ENCODE measurements at places on chromosomes 3 and 15. TPM values are rescaled to one million over a fixed set of nuclear protein-coding genes. Genes with fewer than 3 reads are reported as not detected.

- no peaks in the 10 kb centered on the region for H3K27me3 ChIP-seq
- DNase-seq, result peak; percentile 37
- peaks cover 11% of the 10 kb centered on the region for H3K4me1 ChIP-seq
These were observed 158.7 kb downstream of the GHSR start for GRCh38 chr3:172289583-172289982.

DNA sequence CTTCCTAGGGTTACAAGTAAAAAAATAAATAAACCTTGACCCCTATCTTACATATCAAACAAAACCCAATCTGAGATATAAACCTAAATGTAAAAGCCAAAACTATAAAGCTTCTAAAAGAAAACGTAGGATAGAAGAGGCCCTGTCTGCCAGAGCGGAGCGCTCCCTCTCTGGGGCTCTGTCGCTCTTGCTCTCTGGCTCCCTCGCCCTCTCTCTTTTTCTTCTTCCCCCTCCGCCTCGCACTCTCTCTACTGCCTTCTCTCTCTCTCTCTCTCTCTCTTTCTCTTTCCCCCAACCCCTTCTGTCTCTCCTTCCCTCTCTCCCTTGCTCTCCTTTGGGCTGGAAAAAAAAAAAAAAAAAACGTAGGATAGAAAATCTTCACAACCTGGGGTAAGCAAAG, 21.6 kb downstream of the RYK start:
- H3K27me3 ChIP-seq, result no peaks in the 10 kb centered on the region
- no peak overlapping the region for H3K27ac ChIP-seq
- no peaks in the 10 kb centered on the region for H3K36me3 ChIP-seq
- H3K4me3 ChIP-seq, result no peak overlapping the region
- DNase-seq, result no peak
- H3K4me1 ChIP-seq, result peaks cover 4% of the 10 kb centered on the region

DNA sequence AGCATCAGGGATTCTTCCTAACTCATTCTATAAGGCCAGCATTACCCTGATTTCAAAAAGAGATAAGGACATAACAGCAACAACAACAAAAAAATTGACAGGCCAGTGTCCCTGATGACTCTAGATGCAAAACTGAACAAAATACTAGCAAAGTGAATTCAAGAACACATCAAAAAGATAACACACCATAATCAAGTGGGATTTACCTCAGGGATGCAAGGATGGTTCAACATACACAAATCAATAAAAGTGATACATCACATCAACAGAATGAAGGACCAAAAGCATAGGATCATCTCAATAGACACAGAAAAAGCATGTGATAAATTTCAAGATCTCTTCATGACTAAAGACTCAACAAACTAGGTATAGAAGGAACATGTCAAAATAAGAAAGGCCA, 119.6 kb downstream of the STT3B start:
- DNase-seq, result no peak
- H3K4me3 ChIP-seq, result no peak overlapping the region
- H3K4me1 ChIP-seq, result no peaks in the 10 kb centered on the region
- H3K27ac ChIP-seq, result no peak overlapping the region

GRCh38 chr15:90710436-90711027, 6.6 kb upstream of the BLM start:
- H3K27ac ChIP-seq, result no peak overlapping the region
- H3K27me3 ChIP-seq, result no peaks in the 10 kb centered on the region
- no peak overlapping the region for H3K4me3 ChIP-seq
- H3K36me3 ChIP-seq, result no peaks in the 10 kb centered on the region
- DNase-seq, result no peak
- no peaks in the 10 kb centered on the region for H3K4me1 ChIP-seq

DNA sequence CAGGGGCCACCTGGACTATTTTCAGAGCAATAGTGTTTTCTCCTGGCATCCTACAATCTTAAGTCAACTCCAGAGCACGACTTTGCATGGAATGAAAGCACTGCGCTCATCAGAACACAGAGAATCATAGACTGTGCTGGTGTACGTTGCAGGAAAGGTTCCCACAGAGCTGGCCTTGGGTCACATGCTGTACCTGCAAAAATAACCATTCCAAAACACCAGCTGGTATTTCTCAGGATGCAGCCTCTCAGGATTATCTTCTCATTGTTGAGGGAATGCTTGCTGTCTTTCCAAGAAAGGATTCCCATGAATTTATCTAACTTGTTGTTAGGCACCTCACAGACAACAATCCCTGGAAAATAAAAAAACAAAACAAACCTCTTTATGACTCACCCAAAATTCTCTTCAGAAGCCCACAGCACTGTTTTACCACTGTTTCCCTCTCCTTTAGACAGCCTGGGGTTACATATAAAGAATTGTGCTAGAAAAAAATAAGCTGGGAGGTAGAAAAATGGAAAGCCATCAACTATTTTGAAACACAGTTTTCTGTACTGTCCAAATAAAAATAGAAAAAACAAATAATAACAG, 131.7 kb downstream of the ATP8B4 start:
- H3K4me3 ChIP-seq, result no peak overlapping the region
- no peaks in the 10 kb centered on the region for H3K4me1 ChIP-seq
- no peaks in the 10 kb centered on the region for H3K36me3 ChIP-seq
- DNase-seq, result no peak
- no peak overlapping the region for H3K27ac ChIP-seq

GRCh38 chr3:81472600-81473362, 288.7 kb downstream of the GBE1 start:
- no peak overlapping the region for H3K4me3 ChIP-seq
- H3K36me3 ChIP-seq, result no peaks in the 10 kb centered on the region
- DNase-seq, result no peak
- H3K27me3 ChIP-seq, result peaks cover 2% of the 10 kb centered on the region

DNA sequence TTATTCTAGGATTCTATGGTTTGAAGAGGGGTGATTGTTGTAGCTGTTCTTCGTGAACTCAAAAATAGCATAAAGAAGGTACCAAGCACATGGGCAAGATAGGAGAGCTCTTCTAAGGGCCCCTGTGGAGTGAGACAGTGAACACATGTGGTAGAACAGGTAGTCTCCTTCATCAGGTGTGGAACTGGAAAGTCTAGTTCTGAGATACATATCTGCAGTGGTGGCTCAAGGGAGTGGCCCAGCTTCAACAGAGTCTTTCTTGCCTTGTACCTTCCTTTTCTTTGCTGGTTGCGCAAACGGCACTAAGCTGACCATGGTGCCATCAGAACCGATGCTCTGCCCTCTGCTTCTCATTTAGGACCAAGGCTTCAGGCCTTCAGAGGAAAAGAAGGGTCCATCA, 65.2 kb downstream of the CERS3 start:
- H3K27ac ChIP-seq, result no peak overlapping the region
- no peaks in the 10 kb centered on the region for H3K36me3 ChIP-seq
- H3K27me3 ChIP-seq, result peaks cover 4% of the 10 kb centered on the region
- no peak overlapping the region for H3K4me3 ChIP-seq

GRCh38 chr15:89101302-89102193, 13.3 kb downstream of the ABHD2 start:
- peaks cover 5% of the 10 kb centered on the region for H3K36me3 ChIP-seq
- peaks cover 3% of the 10 kb centered on the region for H3K4me1 ChIP-seq
- no peak overlapping the region for H3K27ac ChIP-seq
- H3K4me3 ChIP-seq, result no peak overlapping the region

DNA sequence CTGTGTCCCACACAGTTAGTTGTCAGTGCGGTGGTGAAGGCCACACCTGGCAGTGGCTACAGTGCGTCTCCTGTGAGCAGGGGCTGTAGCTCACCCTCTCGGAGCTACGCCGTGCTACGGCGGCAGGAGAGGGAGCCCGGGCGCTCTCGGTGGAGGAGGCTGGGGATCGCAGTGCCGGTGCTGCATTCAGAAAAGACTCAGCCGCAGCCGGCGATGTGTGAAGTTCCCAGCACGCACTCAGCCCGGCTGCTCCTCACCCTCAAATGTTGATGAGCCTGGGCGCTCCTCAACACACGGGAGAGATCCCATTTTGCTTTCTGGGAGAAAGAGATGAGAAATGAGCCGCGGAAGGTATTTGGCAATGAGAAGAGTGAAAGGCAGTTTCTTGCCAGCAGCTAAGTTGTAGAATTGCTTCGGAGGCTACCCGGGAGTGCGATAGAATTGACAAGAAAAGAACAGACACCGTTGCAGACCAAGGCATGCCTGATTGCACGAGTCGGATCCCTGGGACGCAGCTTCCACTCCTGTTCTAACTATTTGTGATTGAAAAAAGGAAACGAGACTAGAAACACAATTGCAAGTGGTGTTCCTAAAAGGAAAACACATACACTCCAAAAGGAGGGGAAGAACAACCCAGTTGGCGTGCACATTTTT, at the start of gene UNC13C:
TSS of gene UNC13C (plus strand) at position 189 of the 654 bp plus-strand sequence. CDS start 34,463 bp downstream, outside the sequence.
- H3K4me3 ChIP-seq, result peak within 1 kb of the TSS; percentile 94
- peaks cover 5% of the 10 kb centered on the region for H3K4me1 ChIP-seq
- peak; percentile 73 for DNase-seq

- H3K36me3 ChIP-seq, result no peaks in the 10 kb centered on the region
- no peak overlapping the region for H3K4me3 ChIP-seq
- no peak for DNase-seq
- H3K27me3 ChIP-seq, result no peaks in the 10 kb centered on the region
These were observed 68.9 kb downstream of the PLD1 start for GRCh38 chr3:171741377-171741776.

- DNase-seq, result no peak
- H3K27ac ChIP-seq, result no peak overlapping the region
- peaks cover 4% of the 10 kb centered on the region for H3K4me1 ChIP-seq
- H3K27me3 ChIP-seq, result no peaks in the 10 kb centered on the region
- H3K4me3 ChIP-seq, result no peak overlapping the region
These were observed 61.4 kb downstream of the FRMD4B start for GRCh38 chr3:69324362-69325025.

DNA sequence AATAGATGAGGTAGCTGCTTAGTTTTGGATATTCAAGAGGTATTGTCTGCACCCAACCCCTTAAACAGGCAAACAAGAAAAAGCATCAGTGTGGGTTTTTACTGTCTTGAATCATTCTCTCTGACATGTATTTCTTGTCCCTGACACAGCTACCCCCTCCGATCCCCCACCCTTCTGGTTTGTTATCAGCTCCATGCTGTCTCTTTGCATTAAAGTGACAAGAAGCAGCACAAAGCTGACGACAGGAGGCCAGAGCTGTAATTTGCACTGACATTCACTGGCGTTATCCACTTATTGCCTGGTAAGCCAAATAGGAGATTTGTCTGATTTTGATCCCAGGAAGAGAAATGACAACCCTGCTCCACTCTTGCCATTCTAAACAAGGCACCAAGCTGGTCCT, 83.3 kb upstream of the SNRK start:
- H3K36me3 ChIP-seq, result no peaks in the 10 kb centered on the region
- H3K27ac ChIP-seq, result no peak overlapping the region
- H3K4me3 ChIP-seq, result no peak overlapping the region
- H3K27me3 ChIP-seq, result peaks cover 1% of the 10 kb centered on the region
- H3K4me1 ChIP-seq, result peaks cover 10% of the 10 kb centered on the region

- peaks cover 14% of the 10 kb centered on the region for H3K4me1 ChIP-seq
- no peak overlapping the region for H3K4me3 ChIP-seq
- peaks cover 5% of the 10 kb centered on the region for H3K36me3 ChIP-seq
- H3K27me3 ChIP-seq, result peaks cover 2% of the 10 kb centered on the region
- no peak for DNase-seq
- H3K27ac ChIP-seq, result no peak overlapping the region
These were observed 269.0 kb downstream of the ABHD5 start for GRCh38 chr3:43959498-43960447.

DNA sequence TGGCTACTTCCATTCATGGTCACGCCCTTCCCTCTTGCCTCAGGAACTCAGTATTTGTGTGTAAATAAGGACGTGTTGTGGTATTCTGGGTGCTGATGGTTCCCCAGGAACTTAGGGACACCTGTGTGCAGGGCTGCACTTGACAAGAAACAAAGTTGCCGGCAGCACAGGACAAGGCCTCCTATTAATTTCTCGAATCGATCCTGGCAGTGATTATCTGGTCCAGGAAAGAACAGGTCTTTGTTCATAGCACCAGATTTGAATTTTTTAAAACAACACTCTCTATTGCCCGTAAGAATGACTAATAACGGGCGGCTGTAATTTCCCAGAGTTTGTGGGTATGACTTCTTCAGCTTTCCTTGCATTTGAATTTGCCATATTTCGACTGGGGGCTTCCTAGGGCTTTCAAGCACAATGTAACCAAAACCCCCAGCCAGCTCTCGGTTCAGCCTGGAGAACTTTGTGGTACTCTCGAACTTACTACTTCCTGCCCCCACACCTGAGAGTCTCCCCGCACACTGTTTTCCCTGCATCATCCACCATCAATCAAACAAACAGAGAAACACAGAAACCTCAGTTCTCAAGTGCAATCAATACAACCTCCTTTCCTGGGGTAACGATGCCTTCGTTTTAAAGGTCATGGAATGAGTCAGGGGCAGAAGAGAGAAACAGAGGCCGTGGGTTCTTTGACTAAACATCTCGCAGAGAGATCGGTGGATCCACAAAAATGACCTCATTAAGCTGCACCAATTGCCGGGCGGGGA, 241.7 kb upstream of the ICE2 start:
- H3K36me3 ChIP-seq, result no peaks in the 10 kb centered on the region
- peaks cover 1% of the 10 kb centered on the region for H3K27me3 ChIP-seq
- H3K27ac ChIP-seq, result no peak overlapping the region
- H3K4me3 ChIP-seq, result no peak overlapping the region
- peaks cover 1% of the 10 kb centered on the region for H3K4me1 ChIP-seq

DNA sequence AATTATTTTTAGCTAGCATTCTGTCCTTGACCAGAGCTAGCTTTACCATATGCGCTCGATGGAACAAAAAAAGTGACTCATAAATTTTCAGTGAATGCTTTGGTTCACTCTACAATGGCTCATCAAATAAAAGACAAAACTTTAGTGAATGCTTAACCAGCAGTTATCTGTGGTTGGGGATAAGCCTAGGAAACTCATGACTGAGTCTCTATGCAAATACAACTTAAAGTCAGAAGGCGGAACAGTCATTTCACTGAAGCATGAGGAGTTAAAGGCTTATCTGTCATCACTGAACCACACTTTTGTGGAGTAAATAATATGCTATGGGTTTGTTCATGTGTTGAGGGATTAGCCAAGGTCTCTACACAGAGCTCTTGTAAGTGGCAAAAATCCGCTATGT, 308.4 kb downstream of the SQOR start:
- H3K27ac ChIP-seq, result no peak overlapping the region
- H3K36me3 ChIP-seq, result no peaks in the 10 kb centered on the region
- no peak for DNase-seq
- no peak overlapping the region for H3K4me3 ChIP-seq

GRCh38 chr3:135083756-135084155, 288.7 kb downstream of the EPHB1 start:
- H3K4me1 ChIP-seq, result peaks cover 23% of the 10 kb centered on the region
- H3K27ac ChIP-seq, result no peak overlapping the region
- no peak overlapping the region for H3K4me3 ChIP-seq

DNA sequence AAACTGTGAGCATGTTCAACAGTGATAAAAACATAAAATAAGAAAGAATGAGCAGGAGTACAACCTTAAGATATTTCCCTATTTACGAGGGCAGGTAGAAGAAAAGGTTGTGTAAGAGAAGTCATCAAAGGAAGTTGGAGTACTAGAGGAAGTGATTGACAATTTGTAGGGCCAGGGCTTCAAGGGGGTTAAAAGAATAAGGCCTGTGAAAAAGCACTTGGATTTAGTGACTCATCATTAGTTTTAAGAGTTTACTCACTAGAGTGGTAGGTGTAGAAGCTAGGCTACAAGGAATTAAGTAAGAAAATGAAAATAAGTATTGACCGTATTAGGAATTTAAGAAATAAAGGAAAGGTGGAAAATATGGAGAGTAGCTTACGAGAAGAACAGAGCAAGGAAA, 23.6 kb downstream of the KCNMB3 start:
- H3K27me3 ChIP-seq, result no peaks in the 10 kb centered on the region
- H3K36me3 ChIP-seq, result no peaks in the 10 kb centered on the region
- H3K4me1 ChIP-seq, result no peaks in the 10 kb centered on the region
- no peak for DNase-seq
- H3K27ac ChIP-seq, result no peak overlapping the region

CCR9 gene
- total RNA-seq, result not detected

AP3B2 gene
- 218 TPM for total RNA-seq

TEX55 gene
- total RNA-seq, result not detected

TMEM207 gene
- not detected for total RNA-seq

RPL39L gene
- 15.1 TPM for total RNA-seq

KCNMB3 gene
- 2.5 TPM for total RNA-seq

MESD gene
- total RNA-seq, result 21.9 TPM

LSMEM2 gene
- not detected for total RNA-seq
